CD4-positive, alpha-beta memory T cell (primary cell): ENCODE measurements at places on chromosomes 12 and 14.
A peak's percentile ranks its signal among the peaks of the same experiment; 100 is the strongest.

- no peak for DNase-seq
These were observed 30.9 kb downstream of the GPR137C start for GRCh38 chr14:52583544-52583943.

- no peak for DNase-seq
These were observed 71.4 kb downstream of the ADAMTS20 start for GRCh38 chr12:43480591-43480990.

- DNase-seq: no peak
These were observed 2.5 kb upstream of the C1QL4 start for GRCh38 chr12:49339464-49339861.

- DNase-seq: no peak
These were observed 84.6 kb downstream of the PTPRR start for GRCh38 chr12:70835948-70836347.

- no peak for DNase-seq
These were observed 50.8 kb downstream of the CATSPERB start for GRCh38 chr14:91681118-91681517.

DNA sequence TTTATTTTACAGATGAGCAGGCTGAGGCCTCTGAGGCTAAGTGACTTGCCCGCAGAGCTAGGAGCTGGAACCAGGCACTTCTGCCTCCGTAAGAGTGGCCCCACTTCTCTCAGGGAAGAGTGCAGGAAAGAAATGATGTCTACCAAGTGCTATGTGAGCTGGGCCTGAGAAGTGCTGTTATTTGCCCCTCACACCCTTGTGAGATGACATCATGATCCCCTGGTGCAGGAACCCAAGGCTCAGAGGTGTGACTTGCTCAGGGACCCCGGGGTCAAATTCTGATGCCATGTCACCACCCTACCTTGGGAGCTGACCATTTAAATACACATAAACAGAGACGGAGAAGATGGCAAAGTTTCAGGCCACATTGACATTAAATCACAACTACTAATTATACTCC, 63.7 kb upstream of the DDX11 start:
- no peak for DNase-seq

DNA sequence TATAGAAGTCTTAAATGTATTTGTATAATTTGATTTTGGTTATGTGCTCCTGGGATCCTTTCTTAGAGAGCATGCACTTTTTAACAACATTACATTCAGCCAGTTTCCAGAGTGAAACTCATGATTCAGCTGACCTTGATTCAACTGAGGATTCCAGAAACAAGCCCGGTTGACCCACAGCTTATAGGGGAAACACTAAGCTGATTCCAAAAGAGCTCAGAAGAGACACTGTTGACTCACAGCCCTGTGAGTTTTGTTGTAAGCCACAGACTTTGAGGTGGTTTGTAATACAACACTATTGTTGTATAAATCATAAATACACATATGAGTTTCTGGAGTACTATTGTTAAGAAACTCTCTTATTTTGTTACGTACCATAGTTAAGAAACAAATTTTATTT, 133.8 kb upstream of the MGAT4C start:
- DNase-seq: no peak

- no peak for DNase-seq
These were observed 908 bp upstream of the CDKL1 start for GRCh38 chr14:50397390-50398188.

DNA sequence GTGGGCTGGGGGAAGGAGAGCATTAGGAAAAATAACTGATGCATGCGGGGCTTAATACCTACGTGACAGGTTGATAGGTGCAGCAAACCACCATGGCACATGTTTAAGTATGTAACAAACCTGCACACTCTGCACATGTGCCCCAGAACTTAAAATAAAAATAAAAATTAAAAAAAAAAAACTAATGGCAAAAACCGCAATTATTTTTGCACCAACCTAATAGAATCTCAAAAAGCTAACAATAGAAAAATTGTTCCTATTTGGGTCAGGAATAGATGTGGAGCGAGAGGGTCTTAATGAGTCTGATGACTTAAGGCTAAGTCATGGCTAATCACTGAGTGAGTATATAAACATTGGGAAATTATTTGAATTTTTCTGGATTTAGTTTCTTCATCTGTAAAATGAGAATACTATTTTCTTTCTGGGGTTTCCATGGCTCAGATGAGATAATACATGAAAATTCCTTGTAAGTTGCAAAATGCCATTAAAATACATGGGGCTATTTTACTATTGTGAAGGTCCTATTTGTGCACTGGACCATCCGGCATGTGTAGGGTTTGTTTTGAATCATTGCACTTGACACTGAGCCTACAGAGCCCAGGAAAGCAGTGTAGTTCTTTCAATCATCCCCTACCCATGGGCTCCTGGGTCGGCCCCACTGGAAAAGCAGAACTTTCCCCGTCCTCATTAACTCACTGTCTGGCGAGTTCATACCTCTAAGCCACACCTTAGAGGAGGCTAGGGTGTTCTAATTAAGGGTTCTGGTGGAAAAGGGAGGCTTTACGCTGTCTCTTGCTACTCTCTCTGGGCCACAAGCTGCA, 164.1 kb upstream of the NTF3 start:
- no peak for DNase-seq

GRCh38 chr12:77060136-77060882, 5.1 kb downstream of the E2F7 start:
- no peak for DNase-seq

GRCh38 chr12:12836571-12836970, 23.4 kb downstream of the DDX47 start:
- DNase-seq: no peak

GRCh38 chr14:59159169-59159568, 29.3 kb upstream of the DAAM1 start:
- DNase-seq: no peak

DNA sequence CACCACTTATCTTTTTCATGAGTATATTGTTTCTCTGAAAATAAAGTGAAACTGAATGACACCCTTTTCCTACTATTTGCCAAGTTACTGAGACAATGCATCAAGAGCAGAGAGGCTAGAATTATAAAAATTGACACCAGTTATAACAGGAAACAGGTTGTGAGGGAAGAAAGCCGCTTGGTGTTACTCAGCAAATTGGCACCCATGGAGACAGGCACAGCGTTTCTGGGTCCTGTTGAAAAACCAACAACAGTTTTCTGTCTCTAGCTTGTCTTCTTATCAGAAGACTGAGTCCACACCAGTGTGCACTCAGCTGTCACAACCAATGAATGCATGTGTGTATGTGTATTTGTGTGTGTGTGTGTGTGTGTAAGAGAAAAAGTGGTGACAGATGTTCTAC, 267.7 kb downstream of the KCNH5 start:
- DNase-seq: no peak

DNA sequence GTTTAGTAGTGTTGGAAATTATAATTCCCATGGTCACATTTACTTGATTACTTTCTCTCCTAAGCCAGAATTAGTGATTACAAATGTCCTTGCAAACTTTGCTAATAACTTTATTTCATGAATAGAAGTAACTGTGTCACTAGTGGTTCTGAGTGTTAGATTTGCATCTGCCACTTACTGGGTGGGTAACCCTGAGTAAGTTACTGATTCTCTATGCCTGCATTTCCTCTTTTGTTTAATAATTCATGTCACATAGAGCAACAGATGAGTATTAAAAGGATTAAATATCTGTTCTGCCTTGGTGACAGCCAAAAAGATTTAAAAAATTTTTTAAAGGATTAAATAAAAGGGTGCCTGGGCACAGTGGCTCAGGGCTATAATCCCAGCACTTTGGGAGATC, 78.6 kb downstream of the BHLHE41 start:
- DNase-seq: no peak

- no peak for DNase-seq
These were observed 55.5 kb downstream of the TTC7B start for GRCh38 chr14:90760591-90761316.

DNA sequence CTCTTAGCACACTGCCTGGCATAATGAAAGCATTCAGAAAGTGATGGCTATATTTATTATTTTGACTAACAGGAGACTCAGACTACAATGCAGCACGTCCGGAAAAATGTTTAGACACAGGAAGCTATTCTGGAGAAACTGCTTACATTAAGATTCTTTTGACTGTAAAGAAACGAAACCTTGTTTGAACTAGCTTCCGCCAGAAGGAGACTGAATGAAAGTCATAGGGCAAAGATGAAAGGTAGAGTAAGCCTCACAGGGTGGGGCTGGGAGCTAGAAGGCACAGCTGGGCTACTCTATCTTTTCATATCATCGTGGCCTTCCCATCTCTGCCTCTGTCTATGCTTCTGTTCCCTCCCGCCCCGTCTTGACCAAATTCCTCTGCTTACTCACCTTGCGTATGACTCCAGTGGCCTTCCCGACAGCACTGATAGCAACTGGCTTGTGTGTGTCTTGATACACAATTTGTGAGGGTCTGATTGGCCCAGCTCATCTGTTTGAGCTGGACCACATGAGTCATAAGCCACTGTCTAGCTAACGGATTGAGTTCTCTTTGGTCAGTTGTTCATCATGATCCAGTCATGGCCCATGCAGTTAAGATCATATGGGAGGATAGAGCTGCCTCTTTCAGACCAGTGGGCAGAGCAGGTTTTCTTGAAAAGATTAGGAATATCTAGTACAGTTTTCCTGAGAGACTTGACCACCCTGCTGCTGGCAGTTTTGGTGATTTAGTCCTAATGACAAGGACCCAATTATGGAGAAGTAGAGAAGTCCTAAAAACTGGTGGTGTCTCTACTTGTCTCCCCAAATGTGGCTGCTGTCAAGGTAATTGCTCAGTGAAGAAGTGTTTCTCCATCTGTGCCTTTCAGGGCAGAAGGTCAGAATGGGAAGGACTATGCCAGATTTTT, 151.5 kb upstream of the SLC38A2 start:
- DNase-seq: peak; percentile 55

- DNase-seq: no peak
These were observed 335.4 kb downstream of the LRIG3 start for GRCh38 chr12:58584880-58585279.

GRCh38 chr14:99035712-99036610, 236.0 kb downstream of the BCL11B start:
- no peak for DNase-seq

DNA sequence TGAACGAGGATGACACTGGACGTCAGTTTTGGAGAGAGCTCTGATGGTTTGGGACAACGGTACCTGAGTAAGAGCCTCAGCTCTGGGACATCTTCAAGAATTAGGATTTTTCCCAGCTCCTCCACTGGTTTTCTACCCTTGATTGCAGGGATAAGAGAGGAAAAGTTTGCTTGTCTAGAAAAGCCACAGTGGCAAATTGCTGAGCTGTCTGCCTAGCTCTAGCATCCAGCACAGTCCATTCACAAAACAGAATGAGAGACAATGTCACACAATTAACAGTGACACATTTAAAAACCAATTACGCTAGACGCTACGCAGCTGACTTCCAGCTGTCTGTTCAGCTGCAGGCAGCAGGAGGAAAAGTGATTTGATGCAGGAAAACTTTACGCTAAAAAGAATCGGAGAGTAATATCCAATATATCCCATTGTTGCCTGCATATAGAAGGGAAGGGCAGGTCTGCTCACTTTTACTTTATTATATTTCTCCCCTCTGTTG, 168.1 kb upstream of the PRICKLE1 start:
- no peak for DNase-seq

GRCh38 chr12:13036881-13037280, 7.3 kb upstream of the FAM234B start:
- no peak for DNase-seq

GRCh38 chr12:63093084-63093483, 57.9 kb downstream of the AVPR1A start:
- DNase-seq: no peak

- peak; percentile 36 for DNase-seq
These were observed at the start of gene NID2 for GRCh38 chr14:52068615-52069306. Gene NID2 (minus strand): TSS chr14:52069059. CDS start chr14:52068994, 65 bp downstream.

DNA sequence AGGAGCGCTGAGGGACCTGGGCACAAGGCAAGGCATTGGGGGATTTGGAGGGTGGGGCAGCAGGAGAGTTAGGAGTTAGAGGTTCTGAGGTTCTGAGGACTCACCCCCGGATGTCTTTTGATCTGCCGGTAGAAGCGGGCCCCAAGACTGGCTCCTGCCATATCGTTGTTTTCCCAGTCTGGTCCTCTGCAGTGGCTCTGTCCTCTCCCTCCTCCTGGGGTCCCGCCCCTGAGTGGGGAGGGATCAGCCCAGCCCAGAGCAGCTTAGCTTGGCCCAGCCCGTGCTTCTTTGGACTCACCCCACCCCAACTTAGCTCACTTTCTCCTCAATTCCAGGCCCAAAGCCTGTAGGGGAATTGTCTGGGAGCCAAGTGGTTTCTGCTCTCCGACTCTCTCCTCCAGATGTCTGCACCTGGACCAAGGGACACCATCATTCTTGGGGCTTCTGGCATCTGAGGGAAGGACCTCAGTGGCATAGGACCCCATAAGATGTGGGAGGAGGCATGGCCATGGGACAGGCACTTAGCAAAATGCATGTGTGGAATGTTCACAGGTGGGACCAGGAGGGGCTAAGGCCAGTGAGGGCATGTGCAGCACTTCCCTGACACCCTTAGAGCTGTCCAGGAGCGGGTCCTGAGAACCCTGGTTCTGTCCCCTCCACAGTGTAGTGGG, 7.5 kb downstream of the SHMT2 start:
- no peak for DNase-seq

- no peak for DNase-seq
These were observed 268.7 kb downstream of the ZFP36L1 start for GRCh38 chr14:68523989-68524725.

DNA sequence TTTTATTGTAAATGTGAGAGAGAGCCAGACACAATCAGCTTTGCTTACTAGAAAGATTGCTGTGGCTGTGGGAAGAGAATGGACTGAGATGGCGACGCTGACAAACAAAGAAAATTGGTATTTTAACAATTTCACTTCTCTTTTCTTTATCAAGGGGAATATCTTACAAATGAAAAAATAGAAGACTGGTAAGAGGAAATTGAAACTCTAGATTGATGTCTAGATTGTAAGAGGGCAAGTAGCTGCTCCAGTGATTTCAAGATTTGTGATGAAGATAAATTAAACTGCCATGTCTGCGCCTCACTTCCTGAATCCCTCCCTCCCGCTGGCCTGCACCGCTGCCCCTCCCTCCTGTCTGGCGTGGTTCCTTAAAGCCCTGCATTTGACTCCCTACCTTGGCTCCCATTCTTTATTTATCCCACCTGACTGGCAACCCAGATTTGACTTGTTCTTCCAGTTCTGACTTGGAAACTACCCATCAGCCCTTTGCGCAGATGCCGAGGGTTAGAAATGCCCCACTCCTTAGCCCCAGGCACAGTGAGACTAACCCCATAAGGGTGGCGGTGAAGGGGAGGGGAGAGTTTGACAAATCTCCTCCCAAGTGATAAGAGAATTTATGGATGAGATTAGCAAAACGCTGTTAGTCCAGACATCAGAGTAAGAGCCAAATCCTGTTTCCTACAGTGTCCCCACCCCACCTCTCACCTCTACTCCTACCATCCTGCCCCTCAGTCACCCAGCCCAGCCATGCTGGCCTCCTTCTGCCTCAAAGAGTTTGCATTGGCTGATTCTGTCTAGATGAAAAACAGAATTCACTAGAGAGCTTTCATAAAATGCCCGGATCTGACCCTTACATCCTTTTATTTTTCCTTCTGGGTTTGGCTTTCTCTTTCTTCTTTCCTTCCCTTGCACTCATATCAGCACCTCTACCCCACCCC, 125.3 kb upstream of the ATF7IP start:
- DNase-seq: no peak

GRCh38 chr12:31962076-31962475, 2.9 kb downstream of the RESF1 start:
- no peak for DNase-seq

- no peak for DNase-seq
These were observed 20.1 kb upstream of the CERS5 start for GRCh38 chr12:50187084-50187900.
